ENCODE measurements at places on chromosomes 4 and X. TPM values are rescaled to one million over a fixed set of nuclear protein-coding genes. Genes with fewer than 3 reads are reported as not detected.

Gene CT45A10
- not detected for total RNA-seq

Gene CXCL11
- total RNA-seq = 0.44 TPM

Gene MTNR1A
- total RNA-seq = not detected

Gene ARHGAP6
- total RNA-seq = 0.11 TPM

Gene TLR2
- 4.4 TPM for total RNA-seq

Gene SPANXA1
- not detected for total RNA-seq

Gene SCML2
- 2.0 TPM for total RNA-seq

Gene SMIM31
- not detected for total RNA-seq

Gene FAM193A
- 13.5 TPM for total RNA-seq

Gene ETDB
- not detected for total RNA-seq

Gene HDX
- 3.4 TPM for total RNA-seq

Gene GABRG1
- total RNA-seq = not detected

Gene PLK4
- total RNA-seq = 34.7 TPM

Gene TMEM154
- 118 TPM for total RNA-seq

Gene TRIM75
- not detected for total RNA-seq

Gene NXF2
- total RNA-seq = not detected

Gene PDLIM3
- not detected for total RNA-seq

Gene AMER1
- 3.0 TPM for total RNA-seq

All from foreskin keratinocyte (primary cell).